Activated CD8-positive, alpha-beta memory T cell treated with anti-CD3 and anti-CD28 coated beads for 4 hours (primary cell): ENCODE measurements at places on chromosomes 7 and 10.

DNA sequence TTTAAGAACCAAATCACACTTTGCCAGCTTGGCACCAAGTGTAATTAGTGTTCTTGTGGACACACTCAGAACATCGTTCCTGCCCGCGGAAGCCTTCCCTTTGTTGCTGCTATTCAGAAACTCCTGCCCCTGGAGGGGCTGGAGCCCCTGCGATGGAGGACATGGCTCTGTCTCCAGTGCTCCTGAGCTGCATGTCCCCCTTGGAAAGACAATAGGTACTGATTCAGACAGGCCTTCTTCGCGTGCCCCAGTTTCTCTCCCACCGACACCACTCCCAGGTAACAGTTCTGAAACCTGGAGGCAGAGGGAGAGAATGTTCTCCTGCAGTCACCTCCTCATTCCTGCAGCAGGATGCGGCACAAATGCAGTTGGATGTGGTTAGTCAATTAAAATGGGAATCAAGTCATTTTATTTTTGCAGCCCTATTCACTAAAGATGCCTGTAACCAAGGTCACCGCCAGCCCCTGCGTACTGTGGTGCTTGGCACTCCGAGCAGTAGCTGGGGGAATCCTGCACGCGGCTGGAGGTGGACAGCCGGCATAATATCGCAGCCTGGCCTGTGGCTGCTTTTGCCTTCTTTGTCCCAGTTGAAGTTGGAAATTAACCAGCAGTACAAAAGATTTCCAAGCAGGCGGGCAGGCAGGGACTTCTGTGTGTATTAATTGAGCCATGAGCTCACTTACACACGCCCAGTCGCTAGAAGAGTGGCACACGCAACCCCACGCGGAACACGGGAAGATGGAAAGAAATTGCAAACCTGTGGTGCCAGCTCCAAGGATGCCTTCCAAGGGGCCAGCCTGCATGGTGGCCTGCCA lies 205.7 kb downstream of the EBF3 start:
- no peak for DNase-seq

DNA sequence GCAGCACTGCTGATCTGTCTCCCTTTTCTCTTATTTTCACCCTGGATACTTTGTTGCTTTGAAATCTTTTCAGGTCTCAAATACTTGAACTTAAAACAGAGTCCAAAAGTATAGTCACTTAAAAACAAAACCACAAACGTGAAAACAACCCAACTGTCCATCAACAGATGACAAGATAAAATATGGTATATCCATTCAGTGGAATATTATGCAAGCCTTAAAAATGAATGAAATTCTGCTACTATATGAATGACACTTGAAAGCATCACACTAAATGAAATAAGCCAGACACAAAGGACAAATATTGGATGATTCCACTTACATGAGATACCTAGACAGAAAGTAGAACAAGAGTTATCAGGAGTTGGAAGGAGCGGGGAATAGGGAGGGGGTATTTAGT lies 44.7 kb upstream of the EFCAB10 start:
- no peak for DNase-seq

DNA sequence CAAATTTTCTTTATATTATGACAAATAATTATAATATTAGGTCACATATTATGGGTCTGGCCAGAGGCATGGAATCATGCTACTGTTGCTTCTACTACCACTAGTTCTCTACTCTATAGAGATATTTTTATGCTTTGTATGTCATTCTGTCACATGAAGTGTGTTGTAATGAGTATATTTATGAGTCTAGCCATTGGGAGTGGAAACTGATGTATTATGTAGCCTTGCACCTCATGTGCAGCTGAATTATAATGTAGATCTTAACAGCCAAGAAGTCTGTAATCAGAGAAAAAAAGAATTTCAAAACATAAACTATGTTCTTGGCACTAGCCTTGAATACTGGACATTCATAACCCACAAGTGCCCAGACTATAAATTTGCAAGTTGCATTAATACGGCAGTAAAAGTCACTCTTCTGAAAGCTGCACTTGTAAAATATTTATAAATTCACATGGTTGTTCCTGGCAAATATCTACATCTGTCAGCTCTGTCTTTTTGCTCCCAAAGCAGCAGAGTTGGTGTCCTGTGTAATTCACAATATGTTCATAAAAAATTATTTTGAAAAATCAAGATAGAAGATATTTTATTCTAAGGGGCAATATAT lies 48.6 kb upstream of the SKAP2 start:
- DNase-seq: no peak

DNA sequence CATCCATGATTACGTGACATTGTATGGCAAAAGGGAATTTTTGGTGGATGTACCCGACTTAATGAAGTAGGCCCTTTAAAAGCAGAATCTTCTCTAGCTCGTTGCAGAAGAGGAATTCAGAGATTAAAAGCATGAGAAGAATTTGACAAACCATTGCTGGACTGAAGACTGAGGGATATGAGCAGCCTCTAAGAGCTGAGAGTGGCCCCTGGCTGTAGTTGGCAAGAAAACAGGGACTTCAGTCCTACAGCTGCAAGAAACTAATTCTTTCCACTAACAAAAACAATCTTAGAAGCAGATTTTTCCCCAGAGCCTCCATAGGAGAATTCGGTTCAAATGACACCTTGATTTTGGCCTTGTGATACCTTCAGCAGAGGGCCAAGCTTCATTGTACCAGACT lies 34.1 kb downstream of the MACC1 start:
- DNase-seq: no peak

- no peak for DNase-seq
Observed at GRCh38 chr10:53836638-53837037, 964.4 kb downstream of the PCDH15 start.

- DNase-seq: no peak
Observed at GRCh38 chr10:48316236-48316635, 9.8 kb downstream of the MAPK8 start.

GRCh38 chr7:110646804-110647203 lies 444.1 kb upstream of the LRRN3 start:
- no peak for DNase-seq

- DNase-seq: no peak
Observed at GRCh38 chr10:35503578-35503977, 101.6 kb upstream of the GJD4 start.

DNA sequence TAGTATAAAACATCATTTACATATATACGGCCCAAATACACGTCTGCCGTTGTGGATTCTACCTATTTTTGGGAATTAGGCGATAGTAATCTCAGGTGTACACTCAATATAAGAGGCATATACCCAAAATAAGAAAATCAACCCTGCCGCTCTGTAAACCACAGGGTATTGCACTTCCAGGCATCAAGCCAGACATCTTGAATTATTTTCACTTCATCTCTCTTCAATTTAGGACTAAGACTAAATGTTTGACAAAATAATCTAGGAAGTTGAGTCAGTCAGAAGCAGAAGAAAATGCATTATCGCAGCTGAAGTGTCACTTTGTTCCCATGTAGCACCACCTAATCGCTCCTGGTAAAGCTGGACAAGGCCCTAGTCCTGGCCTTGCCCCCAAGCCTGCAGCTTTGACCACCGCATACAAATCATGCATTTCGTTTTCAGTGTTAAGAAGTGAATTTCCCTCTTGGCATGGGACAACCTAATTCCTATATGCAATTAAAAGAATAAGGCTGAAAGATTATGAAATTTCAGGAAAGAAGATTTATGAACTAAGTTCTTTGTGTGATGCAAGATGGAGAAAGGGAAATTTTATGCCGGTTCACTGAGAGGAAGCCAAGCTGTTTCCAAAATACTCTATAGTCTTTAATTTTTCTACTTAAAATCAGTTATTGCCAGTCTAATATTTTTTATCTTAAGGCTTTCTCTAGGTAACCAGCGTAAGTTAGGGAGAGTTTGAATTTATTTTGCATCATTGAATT lies 26.0 kb downstream of the CABCOCO1 start:
- no peak for DNase-seq

GRCh38 chr7:2757361-2757903 lies 69.4 kb downstream of the AMZ1 start:
- no peak for DNase-seq

GRCh38 chr10:73998623-73998928 lies 660 bp downstream of the VCL start:
- DNase-seq: no peak

GRCh38 chr10:86655173-86655540 lies 810 bp downstream of the OPN4 start:
- DNase-seq: no peak

- no peak for DNase-seq
Observed at GRCh38 chr10:88138319-88138848, 275.0 kb downstream of the PTEN start.

DNA sequence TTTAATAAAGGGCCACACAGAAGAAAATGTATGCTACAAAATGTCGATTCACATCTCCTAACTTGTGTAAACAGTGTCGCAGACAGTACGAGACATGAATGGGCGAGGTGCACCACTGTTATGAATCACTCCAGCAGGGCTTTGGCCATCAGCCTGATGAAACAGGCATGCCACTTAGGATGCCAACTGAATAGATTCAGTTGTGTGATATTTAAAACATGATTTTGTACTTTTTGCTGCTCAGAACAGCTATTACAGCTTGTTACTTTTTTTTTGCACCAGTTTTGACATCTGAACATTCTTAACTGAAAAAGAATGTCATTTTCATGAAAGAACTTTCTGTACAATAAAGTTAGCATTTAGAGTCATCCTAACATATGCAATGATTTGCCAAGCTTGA lies 138.1 kb downstream of the VTI1A start:
- DNase-seq: no peak

GRCh38 chr7:150420242-150420641 lies 30.2 kb upstream of the GIMAP8 start:
- no peak for DNase-seq

- no peak for DNase-seq
Observed at GRCh38 chr7:101241443-101242349, 3.2 kb downstream of the FIS1 start.

- no peak for DNase-seq
Observed at GRCh38 chr7:49611951-49612350, 161.5 kb upstream of the VWC2 start.

- DNase-seq: no peak
Observed at GRCh38 chr10:48690791-48691660, 6.4 kb downstream of the WDFY4 start.

DNA sequence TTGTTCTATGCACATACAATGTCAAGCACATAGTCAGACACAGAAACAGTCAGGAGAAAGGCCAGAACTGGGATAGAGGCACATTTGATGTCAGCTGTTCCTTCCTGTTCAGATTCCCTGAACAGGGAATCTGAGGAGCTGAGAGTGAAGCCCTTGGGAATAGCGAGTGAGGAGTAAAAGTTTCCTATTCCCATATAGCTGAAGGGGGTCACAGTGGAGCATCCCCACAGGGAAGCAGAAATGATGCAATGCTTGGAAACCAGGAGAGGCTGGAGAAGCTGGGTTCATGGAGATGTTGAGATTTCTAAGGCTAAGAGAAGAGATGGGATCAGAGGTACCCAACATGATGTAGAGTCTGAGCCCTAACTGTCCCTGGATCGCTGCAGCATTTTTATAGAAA lies 11.3 kb upstream of the PRXL2A start:
- DNase-seq: no peak

DNA sequence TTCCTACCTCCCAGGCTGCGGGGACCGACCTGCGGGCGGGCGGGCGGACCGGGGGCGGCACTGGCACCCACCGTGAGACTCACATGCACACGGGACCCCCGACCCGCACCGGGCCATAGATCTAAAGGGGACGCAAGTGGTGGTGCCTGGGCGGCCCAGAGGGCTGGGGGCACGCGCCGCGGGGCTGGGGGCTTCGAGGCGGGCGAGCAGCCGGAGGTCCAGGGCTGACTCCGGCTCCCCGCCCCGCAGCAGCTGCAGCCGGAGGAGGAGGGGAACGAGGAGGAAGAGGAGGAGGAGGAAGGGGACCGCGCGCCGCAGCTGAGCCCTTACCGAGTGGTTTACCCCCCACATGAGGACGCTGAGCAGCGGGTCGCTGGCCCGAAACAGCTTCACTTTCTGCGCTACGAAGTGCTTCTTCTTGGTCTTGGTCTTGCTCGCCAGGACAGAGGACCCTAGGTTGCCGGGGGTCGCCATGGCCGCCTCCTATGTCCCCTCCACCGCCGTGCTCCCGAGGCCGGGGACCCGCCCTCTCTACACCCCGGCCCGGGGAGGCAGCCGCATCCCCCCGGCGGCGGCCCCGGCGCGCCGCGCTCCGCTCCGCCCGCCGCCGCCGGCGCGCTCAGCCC lies 412 bp downstream of the PIP4K2A start:
- peak; percentile 12 for DNase-seq

- no peak for DNase-seq
Observed at GRCh38 chr7:108777966-108778365, 208.3 kb downstream of the DNAJB9 start.

DNA sequence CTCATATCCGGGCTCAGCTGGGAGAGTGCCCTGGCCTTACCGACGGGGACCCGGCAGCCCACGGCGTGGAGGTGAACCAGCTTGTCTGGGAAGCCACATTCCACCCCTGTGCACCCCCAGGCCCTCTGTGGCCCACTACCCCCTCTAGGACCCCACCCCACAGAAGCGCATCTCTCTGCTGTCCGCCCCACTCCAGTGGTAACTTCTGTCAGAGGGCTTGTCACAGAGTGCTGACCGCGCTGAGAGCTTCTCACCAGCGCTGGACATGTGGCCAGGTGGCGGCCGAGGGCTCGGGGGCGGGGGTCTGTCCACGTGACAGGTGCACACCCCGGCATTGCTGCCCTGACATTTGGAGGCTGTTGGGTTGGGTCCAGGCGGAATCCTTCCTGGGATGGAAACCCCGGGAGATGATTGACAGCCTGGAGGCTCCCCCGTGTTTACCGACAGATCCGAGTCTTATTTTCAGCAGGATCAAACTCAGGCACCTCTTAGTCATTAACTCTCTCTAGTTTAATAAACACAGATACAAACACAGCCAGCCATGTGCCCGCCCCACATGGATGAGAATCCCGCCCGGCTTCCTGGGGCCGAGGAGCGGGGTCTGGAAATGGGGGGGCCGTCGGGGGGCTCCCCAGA lies 5.1 kb downstream of the ELFN1 start:
- DNase-seq: no peak

DNA sequence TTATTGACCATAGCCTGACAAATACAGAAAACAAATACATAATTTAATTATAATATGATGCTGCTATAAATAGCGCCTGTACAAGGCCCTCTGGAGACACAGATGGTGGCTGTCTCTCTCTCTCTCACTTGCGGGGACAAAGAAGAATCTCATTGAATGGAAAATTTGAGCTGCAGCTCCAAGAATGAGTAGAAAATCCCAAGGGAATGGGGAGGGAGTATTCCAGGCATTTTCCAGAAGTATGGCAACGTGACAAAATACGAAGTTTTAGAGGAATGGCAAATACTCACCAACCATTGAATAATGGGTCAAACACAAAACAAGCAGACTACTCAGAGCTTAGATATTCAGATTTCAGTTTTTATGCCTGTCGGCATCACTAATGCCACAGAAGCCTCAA lies 179.9 kb downstream of the NRP1 start:
- DNase-seq: no peak
